ENCODE measurements at places on chromosomes 16 and 17.

DNA sequence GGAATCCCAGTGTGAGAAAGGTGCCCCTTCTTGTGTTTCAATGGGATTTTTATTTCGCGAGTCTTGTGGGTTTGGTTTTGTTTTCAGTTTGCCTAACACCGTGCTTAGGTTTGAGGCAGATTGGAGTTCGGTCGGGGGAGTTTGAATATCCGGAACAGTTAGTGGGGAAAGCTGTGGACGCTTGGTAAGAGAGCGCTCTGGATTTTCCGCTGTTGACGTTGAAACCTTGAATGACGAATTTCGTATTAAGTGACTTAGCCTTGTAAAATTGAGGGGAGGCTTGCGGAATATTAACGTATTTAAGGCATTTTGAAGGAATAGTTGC, 567 bp downstream of the UBB start:
- no peak for DNase-seq

- DNase-seq: no peak
These were observed 1.0 kb downstream of the SSTR2 start for GRCh38 chr17:73165616-73166404.

DNA sequence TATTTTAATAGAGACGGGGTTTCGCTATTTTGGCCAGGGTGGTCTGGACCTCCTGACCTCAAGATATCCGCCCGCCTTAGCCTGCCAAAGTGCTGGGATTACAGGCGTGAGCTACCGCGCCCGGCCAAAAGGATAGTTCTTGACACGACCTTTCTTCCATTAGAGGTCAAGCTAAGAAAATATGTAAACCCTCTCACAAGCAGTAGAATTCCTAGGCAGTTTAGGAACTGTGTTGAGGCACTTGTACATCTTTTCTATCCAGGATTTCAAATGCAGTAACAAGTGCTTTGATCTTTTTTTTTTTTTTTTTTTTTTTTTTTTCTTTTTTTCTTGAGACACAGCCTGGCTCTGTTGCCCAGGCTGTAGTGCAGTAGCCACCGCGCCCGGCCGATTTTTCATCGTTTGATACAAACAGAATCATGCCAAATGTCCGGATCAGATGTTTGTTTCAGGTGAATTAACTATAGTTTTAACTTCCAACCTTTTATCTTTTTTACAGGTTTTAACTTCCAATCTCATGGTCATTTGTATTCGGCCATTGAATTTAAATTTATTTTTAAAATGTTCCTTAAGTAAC, 1.5 kb upstream of the ARL6IP1 start:
- DNase-seq: no peak

DNA sequence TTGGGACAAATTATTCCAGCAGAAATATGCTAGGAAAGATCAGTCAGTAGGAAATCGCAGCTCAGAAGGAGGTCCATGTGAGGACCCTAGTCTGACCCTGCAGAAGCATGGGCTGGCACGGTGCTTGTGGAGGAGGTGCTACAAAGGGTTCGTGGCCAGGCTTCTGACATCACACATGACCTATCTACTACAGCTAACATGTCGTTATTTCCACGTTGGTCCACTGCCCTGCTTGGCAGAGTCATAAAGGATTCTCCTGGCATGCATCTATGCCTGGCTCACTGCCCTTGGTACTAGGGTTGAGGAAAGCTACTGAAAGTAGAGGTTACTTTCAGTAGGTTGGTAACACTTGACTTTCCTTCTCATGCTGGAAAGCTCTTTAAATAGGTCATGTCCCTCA, 118.1 kb upstream of the SHISA6 start:
- DNase-seq: no peak

- no peak for DNase-seq
These were observed 5.6 kb upstream of the ADAM11 start for GRCh38 chr17:44752953-44753861.

DNA sequence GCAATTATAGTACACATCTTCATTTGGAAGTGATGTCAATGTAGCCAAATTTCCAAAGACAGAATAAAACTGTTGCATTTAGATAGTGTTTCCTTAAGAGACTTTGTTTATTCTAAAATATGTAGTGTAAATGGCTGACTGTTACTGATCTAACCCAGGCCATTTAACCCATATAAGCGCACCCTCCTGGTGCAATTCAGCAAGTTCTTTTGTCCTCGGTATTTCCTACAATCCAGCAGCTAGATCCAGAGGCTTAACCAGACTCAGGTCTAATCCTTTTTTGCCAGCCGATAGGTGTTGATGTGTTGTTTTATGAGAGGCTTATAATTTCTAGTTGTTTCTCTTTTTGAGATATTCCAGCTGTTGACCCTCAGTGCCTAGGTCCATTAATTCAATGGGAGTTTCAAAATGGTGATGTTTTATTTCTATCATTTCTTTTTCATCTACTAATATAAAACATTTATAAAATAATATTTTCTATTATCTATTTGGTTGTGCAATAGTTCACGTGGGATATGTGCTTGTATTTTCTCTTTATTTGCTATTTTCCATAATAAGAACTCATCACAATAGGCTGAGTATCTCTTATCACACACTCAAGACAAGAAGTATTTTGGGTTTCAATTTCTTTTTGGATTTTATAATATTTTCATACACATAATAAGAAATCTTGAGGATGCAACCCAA, 14.5 kb downstream of the ABCA9 start:
- no peak for DNase-seq

DNA sequence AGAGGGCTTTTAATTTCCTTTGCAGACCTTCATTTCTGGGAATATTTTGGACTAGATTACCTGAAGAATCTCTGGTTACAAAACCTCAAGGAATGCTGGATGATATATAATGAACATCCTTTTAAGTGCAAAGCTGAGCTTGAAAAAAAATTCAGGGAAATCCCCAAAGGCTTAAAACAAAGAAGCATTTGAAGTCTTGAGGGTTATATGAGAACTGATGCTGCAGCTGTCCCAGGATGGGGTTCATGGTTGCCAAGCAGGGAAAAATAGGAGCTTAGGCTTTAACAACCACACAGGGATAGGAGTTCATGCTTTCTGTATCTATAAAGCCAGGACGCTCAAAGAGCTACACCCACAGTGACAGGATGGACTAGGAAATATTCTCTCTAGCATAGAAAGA, 150.4 kb upstream of the IRX5 start:
- DNase-seq: no peak

DNA sequence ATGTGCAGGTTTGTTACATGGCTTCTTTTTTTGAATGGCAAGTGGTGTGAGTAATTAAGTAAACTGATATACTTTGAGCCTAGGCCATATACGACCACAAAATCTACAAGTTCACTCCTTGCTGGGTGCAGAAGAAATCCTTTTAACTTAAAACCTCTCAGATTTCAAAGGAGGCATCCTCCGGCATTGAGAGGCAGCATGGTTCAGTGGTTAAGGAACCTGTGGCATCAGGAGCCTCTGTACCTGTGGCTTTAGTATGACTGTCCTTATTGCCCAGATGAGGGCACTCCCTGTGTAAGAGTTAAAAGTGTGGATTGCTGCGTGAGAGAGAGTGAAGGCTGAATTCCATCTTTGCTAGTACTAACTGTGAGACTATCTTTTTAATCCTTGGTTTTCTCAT, 3.3 kb downstream of the NLRP1 start:
- DNase-seq: no peak

- DNase-seq: no peak
These were observed 1104.1 kb downstream of the CDH11 start for GRCh38 chr16:64017796-64018195.

GRCh38 chr16:54318941-54319340, 32.4 kb upstream of the IRX3 start:
- DNase-seq: no peak

DNA sequence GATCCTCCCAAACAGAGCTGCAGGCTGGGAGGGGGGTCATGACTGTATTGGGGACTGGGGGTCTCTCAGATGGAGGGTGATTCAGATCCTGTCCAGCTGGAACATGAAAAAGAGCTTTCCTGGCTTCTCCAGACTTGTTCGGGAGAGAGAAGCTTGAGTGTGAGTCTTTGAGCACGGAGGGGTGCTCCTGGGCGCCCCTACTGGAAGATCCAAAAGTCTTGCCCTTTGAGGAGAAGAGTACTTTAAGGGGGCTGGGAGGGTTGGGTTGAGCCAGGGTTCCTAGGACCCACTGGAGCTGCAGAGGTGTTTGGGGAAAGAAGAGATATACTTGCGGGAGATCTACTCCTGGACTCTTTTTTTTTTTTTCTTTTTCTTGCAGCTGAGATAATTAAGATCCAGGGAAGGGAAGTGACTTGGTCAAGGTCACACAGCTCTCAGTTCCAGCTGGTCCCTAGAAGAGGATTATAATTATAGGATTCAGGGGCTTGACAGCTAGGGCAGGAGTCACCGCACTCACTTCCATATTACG, 8.4 kb downstream of the RARA start:
- DNase-seq: no peak

- no peak for DNase-seq
These were observed 1.8 kb downstream of the VASN start for GRCh38 chr16:4373356-4373908.

DNA sequence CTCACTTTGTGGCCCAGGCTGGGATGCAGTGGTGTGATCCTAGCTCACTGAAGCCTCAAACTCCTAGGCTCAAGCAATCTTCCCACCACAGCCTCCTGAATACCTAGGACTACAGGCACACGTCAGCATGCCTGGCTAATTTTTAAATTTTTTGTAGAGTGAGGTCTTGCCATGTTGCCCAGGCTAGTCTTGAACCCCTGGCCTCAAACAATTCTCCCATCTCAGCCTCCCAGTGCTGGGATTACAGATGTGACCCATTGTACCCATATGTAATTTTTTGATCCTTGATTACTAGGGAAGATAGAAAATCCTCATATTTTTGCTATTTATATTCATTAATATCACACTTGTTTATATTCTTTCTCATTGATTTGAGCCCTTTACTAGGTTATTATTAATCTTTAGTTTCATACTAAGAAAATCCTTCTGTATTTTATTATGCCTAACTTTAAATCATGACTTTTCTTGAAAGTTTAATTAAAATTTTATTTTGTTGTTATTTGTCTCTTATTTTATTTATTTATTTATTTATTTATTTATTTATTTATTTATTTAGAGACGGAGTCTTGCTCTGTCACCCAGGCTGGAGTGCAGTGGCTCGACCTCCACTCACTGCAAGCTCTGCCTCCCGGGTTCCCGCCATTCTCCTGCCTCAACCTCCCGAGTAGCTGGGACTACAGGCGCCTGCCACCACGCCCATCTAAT, 75.4 kb downstream of the BCAS3 start:
- no peak for DNase-seq
